CMK (cell line): ENCODE measurements at places on chromosomes 5 and 9.

DNA sequence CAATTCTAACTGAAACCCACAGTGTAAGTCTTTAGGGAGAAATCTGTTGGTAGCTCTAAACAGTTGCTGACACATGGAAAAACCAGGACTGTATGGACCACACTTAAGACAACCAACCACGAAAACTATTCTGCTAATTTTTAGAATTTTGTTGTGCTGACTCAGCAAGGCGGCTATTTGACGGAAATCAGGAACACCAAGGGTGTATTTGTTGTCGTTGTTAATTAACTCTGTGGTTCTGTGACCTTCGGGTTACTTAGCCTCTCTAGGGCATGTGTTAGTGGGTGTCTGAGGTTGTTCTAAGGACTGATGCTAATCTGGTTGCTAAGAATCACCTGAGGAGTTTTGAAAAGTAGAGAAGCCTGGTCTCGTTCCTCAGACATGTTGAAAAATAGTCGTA lies 79.2 kb downstream of the ATP10B start:
- no peak for DNase-seq

DNA sequence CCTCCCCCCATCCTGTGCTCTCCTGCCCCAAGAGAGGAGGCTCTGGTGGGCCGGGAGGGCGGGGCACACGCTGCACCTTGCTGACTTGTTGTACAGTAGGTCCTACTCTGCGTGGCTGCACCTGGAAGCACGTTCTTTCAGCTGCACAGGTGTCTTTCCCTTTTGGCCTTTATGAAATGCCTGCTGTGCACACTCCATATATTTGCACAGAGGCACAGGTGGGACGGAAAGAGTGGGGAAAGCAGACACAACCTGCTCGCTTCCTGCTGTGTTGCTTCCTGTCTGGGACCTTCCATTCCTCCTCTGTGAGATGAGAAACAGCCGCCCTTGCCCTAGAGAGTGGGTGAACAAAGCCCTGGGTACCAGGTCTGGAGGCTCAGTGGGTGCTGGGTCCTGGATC lies 4.8 kb downstream of the USP20 start:
- no peak for DNase-seq

- no peak for DNase-seq
Observed at GRCh38 chr9:72509635-72510034, 11.8 kb upstream of the TMC1 start.

- DNase-seq = no peak
Observed at GRCh38 chr5:154794525-154795234, 39.5 kb downstream of the LARP1 start.

- no peak for DNase-seq
Observed at GRCh38 chr5:79423296-79423695, 90.6 kb downstream of the HOMER1 start.

GRCh38 chr5:32690153-32690552 lies 21.0 kb upstream of the NPR3 start:
- no peak for DNase-seq

DNA sequence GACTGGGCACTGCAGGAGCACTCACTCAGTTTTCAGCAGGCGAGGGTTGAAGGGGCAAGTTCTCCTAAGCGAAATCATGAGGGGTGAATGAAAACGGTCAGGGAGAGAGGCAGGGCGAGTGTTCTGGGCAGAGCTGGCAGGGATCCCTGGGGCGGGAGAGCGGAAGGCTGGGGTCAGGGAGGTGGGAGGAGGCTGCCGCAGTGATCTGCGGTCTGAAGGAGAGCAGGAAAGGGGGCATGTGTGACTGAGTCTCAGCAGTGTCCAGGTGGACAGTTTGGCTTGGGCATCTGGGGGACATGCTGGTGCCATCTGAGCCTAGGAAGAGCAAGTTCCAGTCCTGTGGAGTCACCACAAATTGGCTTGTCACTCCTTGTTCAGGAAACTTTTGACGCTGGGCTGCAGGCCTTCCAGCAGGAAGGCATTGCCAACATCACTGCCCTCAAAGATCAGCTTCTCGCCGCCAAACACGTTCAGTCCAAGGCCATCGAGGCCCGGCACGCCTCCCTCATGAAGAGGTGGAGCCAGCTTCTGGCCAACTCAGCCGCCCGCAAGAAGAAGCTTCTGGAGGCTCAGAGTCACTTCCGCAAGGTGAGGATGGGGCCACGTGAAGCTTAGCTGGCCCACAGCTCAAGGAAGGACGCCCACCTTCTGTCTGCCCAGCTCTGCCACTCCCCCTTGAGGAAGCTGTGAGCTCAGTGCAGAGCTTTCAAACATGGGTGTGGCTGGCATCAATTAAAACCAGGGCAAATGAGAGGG lies 31.1 kb downstream of the DYNC2I2 start:
- DNase-seq = no peak

DNA sequence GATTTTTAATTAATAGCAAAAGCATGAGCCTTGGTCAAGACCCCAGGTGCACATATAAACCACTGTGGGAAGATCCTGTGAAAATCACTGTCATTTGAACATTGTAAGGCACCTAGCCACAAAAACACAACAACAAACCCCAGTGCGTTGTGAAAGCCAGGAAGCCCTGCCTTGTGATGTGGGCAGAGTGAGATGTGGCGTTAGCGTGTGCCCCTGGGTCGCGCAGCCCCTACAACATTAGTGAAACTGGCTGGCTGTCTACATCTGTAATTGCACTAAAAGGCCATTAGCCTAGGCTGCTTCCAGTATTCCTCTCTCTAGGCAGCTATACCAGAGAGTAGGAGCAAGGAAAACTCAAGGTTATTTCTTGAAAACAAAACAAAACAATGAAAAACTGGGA lies 21.1 kb upstream of the PDZD2 start:
- no peak for DNase-seq

DNA sequence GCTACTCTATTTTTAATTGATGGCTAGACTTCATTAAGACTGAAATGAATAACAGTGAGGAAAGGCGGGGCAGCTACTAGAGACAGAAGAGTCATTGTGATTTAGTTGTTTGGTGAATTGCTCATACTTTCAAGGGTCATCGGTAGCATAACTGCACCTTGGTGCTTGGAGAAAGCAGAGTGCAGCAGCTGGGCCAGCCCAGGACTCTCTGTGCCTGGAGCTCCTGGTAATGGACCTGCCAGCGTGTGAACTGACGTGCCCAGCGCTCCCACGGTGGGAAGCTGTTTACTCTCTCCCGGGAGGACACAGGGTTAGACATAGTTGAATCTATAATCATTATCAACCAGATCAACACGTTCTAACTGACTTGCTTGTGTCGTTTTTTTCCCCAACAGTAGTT lies 42.9 kb downstream of the LURAP1L start:
- DNase-seq = no peak

DNA sequence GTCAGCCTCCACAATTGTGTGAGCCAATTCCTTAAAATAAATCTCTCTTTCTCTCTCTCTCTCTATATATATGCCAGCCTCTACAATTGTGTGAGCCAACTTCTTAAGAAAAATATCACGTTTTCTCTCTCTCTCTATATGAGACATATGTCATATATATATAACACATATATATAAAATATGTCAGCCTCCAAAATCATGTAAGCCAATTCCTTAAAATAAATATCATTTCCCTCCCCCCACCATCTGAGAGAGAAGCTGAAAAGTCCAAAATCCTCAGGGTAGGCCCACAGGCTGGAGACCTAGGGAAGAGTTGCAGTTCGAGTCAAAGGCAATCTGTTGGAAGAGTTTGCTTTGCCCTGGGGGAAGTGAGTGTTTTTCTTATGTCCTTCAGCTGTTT lies 158.1 kb upstream of the RPS23 start:
- DNase-seq = no peak

DNA sequence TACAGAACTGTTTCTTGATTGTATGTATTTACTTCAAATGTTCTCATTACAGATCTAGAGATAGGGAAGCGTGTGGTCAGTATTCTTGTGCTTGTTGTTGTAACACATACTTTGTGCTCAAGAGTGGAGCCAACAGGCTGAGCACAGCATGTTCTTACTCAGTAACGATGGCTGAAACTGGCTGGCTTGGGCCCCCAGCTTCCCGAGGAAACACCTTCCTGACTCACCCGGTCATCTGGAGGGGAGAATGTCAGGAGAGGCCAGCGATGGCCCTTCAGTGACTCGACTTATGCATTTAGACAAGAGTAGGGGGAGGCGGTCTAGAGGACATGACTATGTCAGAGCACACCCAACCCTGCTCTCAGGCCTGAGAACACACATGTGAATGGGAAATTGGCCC lies 25.6 kb downstream of the ZNF474 start:
- DNase-seq = no peak

DNA sequence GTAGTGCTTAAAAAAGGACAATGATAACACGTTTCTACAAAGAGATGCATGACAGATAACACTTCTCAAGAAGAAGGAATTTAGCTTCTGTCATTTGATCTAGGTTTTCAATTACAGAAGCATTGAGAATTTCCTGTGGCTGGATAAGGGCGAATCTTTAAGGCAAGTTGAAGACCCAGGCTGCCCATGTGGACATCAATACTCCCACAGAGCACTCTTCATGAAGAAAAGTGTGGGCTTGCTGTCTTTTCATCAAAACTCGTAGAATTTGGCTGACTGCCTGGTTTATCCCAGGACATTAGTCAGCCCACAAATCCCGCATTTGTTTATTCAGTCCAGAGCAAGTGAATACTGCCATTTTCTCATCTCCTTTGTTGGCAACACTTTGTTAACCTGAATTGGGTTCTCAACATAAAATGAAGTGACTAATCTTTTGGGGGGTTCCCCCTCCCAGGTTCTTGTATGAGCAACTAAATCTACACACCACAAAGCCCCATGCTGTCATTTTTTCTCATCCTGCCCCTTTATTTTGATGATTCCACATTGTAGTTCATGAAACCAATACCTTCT lies 43.4 kb upstream of the CDKN2B start:
- DNase-seq = no peak

DNA sequence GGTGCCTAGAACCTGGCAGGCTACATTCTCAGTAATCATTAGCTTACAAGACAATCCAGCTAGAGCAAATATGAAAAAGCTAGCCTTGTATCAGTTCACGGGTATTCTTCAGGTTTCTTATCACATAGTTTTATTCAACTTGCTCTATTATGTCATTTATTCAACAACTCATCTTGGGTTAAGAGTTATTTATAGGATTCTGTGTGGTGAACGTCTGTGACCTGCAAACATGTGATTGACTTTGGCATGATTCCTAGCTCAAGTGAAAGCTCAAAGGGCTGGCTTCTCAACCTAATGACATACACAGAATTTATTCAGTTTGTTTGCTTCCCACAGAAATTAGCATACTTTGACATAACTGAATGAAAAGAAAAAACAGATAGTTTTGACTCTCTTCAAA lies 173.1 kb downstream of the PLPPR1 start:
- no peak for DNase-seq

- DNase-seq = no peak
Observed at GRCh38 chr5:172380987-172381643, 73.2 kb downstream of the SH3PXD2B start.

DNA sequence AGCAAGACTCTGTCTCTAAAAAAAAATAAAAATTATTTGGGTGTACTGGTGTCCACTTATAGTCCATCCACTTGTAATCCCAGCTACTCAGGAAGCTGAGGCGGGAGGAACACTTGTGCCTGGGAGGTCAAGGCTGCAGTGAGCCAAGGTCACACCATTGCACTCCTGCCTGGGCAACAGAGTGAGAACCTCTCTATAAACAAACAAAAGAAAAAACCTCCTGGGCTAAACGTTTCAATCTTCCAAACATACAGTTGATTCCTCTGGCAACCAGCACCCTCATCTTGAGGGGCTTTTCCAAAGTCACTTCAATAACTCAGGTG lies 13.9 kb upstream of the CDK5RAP2 start:
- no peak for DNase-seq

GRCh38 chr5:65820373-65820772 lies 98.4 kb downstream of the NLN start:
- DNase-seq = no peak

DNA sequence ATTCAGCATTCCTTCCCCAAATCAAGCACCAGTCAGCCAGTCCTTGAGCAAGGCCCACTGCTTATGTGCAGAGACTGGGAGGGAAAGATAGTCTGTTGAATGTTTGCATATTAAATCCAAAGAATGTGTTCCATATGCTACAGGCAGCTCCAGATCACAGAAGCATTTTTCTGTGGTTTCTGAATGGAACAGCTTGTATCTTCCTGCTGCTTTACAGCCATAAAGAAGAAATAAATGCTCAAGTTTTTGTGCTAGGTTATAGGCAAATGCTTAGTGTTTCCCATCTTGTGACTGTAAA lies 310.3 kb downstream of the TRIM36 start:
- no peak for DNase-seq

- DNase-seq = no peak
Observed at GRCh38 chr5:77642738-77643653, 4.5 kb upstream of the OTP start.

- DNase-seq = no peak
Observed at GRCh38 chr5:1192971-1193590, 8.3 kb upstream of the SLC6A19 start.

GRCh38 chr5:39169081-39169480 lies 50.3 kb downstream of the FYB1 start:
- DNase-seq = no peak

DNA sequence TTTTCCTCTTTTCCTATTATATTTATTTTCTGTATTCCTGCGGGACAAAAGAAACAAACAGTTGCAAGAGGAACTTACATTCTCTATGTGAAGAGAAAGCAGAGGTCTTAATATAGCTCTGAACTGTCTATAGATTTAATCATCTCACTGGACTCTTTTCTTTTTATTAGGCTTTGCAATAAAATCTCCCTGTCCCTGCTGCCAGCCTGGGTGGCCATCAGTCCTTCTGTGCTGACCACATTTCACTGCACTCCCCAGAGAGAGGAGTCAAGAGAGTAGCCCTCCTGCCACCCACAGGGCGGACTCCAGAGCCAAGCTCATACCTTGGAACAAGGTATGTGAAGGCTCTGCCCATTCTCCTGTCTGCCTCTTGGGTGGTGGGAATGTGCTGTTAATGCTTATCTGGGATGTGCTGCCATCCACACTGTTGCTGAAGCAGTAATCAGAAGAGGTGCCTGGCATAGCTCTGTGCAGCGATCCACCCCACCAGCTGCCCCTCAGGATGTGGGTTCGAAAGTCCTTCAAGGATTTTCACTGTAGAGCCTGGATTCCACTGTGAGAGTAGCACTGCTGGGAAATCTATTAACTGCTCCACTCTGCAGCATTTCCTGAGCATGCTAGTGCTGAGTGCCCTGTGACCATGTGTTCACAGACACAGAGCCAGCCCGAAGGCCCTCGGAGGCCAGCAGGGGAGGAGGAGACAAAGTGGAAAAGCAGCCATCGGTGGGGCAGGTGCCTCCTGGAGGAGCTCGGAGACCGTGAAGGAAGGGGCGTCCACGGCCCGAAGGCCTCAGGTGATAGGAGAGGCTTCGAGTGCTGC lies 334.6 kb downstream of the MED10 start:
- no peak for DNase-seq
